Motor neuron (in vitro differentiated cells): ENCODE measurements at places on chromosomes 13 and 19. TPM values are rescaled to one million over a fixed set of nuclear protein-coding genes. Genes with fewer than 3 reads are reported as not detected.

DNA sequence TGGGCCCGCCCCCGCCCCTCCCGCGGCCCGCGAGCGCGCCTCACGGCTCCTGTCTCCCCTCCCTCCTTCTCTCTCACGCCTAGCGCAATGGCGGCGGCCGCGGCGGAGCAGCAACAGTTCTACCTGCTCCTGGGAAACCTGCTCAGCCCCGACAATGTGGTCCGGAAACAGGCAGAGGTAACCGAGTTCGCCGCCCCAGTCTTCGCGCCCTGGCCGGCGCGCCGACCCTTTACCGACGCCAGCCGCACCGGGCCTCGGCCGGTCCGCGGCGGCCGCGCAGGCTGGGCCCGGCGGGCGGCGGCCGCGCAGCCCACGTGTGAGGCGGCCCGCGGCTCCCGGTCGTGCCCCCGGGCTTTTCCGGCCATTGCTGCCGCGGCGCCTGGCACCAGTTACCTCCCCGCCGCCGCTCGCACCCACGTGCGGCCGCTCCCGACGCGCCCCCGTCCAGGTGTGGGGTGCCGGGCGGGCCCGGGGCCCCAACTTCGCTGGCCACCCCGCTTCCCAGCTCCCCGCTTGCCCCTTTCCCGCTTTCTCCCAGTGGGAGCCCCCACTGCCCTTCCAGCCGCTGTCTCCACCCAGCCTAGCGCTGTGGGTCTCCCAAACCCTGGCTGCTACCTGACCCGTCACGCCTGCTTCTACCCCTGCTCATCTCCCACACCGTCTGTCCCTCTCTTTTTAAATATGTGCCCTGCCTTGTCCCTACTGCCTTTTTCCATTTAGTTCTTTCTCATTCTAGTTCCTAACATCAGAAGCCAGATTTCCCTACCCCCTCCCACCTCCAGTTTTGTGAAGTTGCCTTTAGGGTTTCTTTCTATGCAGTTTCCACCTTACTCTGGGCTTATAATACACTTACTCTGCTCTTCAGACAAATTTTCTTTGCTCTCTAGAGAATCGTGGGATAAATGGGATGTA lies 23.4 kb downstream of the IPO5 start:
- ATAC-seq, result peak; percentile 73

PLPP2 gene
- 2.3 and 2.4 TPM in 2 replicates for total RNA-seq

UGGT2 gene
- total RNA-seq, result 32.1 and 35.4 TPM in 2 replicates

WTIP gene
- total RNA-seq, result 1.2 and 2.9 TPM in 2 replicates

- ATAC-seq, result no peak
Observed at GRCh38 chr13:100483841-100484381, 104.7 kb downstream of the GGACT start.

EFNA2 gene
- total RNA-seq, result 3.0 and 9.2 TPM in 2 replicates

GRCh38 chr13:94664889-94665288 lies 47.5 kb downstream of the SOX21 start:
- no peak for ATAC-seq

DNA sequence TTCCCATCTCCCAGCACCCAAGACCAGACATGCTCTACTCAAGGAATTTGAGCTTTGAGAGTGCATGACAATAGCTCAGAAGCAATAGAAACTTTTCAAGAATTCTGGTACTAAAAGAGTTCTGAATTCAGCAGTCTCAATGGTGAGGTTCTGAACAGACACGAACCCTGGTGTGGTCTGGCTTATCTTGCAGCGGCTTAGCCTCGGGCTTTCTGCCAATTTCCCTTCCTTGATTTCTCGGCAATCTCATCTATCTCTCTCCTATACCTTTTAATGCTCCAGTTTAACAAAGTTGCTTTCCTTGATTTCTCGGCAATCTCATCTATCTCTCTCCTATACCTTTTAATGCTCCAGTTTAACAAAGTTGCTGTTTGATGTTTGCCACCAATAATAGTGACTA lies 174.6 kb downstream of the SPRY2 start:
- ATAC-seq, result no peak

- ATAC-seq, result no peak
Observed at GRCh38 chr19:43563816-43564457, 11.4 kb downstream of the XRCC1 start.
